Stimulated activated naive CD4-positive, alpha-beta T cell treated with Interleukin-2 at 50 U/mL for 16 hours (primary cell): ENCODE measurements at places on chromosomes 12 and 14.
A peak's percentile ranks its signal among the peaks of the same experiment; 100 is the strongest.

GRCh38 chr12:113359133-113359938, 949 bp downstream of the PLBD2 start:
- DNase-seq = no peak

- no peak for DNase-seq
Observed at GRCh38 chr14:27553790-27554189, 956.0 kb upstream of the NOVA1 start.

DNA sequence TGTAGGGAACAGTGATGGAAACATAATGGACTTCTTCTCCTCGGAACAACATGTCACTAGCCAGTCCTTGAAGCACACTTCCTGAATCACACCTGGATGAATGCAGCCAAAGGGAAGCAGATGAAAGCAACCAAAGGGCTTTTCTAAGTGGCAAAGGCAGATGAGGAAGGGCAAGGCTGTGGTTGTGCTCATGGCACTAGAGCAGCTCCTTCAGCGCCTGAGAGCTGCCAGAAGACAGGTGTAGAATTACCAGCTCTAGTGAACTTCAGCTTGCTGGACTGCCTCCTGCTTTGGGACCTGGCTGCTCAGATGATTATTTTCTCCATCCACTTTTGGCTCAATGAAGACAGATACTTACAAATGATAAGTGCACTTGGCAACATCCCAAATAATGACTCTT, 1372.1 kb upstream of the SEL1L start:
- no peak for DNase-seq

GRCh38 chr12:131830335-131830913, 2.2 kb downstream of the MMP17 start:
- DNase-seq = no peak

DNA sequence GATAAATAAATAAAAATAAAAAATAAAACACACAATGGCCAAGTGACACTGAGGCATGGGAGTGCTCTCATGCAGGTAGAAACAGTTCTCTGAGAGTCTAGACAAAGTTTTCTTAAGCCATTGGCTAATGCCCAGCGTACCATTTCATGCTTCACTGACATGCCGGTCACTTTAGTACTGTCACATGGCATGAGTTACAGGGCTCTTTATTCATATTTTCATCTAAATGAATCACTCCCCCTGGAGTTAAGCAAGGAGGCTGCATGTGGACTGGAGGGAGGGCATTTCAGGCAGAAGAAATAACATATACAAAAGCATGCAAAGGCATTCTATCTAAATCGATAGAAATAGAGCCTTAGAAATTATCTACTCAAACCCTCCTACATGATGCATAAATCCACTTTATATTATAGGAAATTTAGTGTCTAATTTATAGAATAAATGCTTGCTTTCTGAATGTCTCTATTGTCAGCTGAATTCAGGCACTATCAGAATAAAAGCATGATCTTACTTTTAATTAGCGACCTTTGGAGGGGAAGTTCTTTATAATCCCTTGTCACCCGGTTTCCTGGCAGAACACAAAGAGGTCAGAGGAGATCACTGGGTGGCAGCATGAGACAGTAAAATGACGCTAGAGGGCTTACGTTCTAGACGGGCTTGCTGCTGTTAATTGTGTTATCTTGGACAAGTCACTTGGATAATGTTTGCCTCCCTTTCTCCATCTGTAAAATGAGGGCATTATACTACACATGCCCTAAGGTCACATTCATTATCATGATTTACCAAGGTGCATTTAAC, 17.5 kb downstream of the DYRK4 start:
- DNase-seq = no peak

- no peak for DNase-seq
Observed at GRCh38 chr12:96466939-96467751, 22.2 kb upstream of the CFAP54 start.

DNA sequence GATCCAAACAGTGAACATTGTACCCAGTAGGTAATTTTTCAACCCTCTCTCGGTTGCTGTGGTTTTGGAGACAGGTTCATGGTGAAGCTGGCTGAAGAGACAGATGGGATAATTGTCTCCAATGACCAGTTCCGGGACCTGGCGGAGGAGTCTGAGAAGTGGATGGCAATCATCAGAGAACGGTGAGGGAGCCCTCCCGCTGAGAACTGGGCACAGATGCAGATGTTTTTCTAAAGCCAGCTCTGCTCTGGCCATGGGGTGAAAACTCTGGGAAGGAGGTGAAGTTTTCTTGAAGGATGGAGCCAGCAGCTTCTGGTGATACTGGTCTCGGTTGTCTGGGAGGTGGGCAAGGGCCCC, 6.2 kb downstream of the KHNYN start:
- DNase-seq = no peak

GRCh38 chr12:89845767-89846166, 137.1 kb upstream of the ATP2B1 start:
- DNase-seq = no peak

GRCh38 chr14:105173901-105174894, 5.6 kb upstream of the JAG2 start:
- peak; percentile 27 for DNase-seq

DNA sequence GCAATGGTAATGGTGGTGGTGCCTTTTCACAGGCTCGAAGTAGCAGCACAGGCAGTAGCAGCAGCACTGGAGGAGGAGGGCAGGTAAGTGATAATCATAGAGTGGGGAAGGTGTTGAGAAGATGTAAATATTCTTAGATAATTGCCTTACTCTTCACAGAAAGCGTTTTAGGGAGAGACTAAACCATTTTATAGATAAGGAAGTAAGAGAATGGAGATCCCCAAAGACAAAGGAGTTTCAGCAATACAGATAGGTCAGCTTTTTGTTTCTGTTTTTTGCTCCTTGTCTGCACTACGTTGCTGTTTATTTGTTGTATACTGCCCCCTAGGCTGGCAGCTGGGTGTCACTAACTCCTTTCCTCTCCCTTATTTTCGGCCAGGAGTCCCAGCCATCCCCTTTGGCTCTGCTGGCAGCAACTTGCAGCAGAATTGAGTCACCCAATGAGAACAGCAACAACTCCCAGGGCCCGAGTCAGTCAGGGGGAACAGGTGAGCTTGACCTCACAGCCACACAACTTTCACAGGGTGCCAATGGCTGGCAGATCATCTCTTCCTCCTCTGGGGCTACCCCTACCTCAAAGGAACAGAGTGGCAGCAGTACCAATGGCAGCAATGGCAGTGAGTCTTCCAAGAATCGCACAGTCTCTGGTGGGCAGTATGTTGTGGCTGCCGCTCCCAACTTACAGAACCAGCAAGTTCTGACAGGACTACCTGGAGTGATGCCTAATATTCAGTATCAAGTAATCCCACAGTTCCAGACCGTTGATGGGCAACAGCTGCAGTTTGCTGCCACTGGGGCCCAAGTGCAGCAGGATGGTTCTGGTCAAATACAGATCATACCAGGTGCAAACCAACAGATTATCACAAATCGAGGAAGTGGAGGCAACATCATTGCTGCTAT, 2.0 kb downstream of the SP1 start:
- no peak for DNase-seq

- DNase-seq = no peak
Observed at GRCh38 chr14:22084393-22085281, 411.0 kb upstream of the OR4E1 start.

GRCh38 chr12:33605757-33606156, 166.1 kb upstream of the SYT10 start:
- DNase-seq = no peak

DNA sequence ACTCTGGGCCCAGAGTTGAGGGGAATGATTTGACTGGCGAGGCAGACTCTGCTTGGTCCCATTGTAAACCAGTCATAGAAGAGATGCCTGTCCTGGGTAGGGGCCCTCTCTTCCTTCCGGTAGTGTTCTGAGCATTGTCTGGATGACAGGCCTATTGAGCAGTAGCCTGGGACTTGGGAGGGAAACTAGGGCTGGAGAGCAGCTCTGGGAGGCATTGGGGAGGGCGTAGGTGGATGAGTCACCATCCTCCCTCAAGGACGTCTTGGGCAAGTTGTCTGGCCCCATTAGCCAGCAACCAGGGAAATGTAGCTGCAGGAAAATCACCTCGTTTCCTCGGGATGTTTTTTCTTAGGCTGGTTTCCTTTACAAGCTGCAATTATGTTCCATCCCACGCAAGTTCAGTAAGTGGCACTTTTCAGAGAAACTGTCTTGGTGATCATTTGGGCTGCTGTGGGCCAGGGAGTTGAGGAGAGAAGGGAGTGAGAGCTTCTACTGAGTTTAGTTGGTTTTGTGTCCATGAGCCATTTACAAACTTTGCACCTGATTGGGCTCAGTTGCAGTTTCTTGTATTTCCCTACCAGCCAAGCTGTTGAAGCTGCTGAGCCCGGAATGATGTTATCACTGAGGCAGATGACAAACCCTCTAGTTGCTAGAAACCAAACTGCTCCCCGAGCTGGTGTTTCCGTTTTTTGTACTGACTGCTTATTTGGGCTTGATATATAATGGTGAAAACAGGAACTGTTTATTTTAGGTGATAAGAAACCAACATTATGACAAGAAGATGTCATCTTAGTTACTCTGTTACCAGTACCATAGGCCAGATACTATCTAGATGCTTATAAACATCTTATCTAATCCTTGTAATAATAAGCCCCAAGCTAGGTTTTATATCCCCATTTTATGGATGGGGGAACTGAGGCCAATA, 147.6 kb downstream of the CHST11 start:
- DNase-seq = peak; percentile 42

DNA sequence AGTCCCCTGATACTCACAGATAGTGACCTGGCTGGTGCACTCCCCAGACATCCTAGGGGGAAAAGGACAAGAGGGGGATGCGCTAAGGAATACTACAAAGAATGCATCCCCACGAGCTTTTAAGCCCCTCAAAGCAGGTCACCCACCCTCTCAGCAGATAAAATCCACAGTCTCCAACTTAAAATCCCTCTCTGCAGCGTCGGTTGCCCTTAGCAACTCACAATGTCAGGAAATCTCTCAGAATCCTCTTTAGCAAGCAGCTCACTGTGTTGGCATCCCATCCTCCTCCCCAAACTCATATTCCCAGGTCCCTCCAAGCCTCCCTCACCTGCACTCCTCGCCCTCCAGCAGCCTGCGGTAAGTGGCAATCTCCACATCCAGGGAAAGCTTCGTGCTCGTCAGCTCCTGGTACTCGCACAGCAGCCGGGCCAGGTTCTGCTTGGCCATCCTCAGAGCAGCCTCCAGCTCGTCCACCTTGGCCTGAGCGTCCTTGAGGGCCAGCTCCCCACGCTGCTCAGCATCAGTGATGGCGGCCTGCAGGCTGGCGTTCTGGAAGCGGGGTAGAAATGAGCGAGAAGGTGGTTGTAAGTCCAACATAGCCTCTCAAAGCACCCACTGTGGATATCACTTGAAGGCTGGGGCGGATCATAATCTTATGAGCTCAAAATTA, 5.5 kb upstream of the KRT79 start:
- DNase-seq = no peak

DNA sequence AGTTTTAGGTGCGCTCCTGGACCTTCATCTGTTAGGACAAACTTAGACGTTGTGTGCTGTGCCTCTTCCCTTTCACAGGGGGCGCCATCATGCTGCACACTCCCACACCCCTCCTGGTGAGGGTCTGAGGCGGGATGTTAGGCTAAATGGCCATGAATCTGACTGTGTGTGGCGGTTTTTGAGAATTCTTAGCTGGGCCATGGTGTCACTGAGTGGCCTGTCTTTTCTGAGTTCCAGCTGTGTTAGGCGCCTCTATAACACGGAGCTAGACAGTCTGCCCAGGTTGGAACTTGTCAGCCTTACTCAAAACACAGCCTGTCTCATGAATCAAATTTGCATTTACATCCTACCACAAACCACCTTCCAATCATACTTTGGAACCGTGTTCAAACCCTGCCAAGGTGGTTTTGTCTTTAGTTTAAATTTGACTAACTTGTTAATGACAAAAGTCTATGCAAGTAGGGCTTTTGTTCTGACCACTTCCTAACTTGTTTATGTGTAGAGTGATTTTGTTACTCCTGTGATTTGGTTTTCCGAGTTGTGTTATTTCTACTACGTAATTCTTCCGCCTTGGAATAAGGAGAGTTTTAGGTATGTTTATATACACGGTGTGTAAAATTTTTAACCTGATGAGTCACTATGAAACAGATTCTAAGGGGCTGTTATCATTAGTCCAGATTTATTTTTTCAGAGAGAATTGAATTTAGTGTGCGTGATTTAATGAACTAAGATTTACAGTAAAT, 19.6 kb downstream of the ACVR1B start:
- DNase-seq = peak; percentile 49

DNA sequence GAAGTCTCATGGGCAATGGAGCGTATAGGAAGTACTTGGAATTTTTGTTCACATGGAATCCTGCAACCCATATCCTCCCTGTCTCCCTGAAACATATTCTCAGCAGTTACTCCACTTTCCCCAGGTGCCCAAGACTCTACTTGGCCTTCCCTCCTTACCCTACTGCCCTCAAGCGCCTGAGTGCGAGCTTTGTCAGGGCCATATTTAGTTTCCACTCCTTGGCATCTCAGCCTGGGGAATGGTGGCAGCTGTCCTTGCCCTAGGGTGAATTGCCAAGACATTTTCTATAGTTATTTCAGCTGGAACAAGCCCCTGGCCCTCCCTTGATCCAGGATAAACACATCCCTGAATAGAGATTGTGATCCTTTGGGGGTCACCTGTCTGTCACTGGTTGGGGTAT, 569.3 kb upstream of the LRFN5 start:
- no peak for DNase-seq

DNA sequence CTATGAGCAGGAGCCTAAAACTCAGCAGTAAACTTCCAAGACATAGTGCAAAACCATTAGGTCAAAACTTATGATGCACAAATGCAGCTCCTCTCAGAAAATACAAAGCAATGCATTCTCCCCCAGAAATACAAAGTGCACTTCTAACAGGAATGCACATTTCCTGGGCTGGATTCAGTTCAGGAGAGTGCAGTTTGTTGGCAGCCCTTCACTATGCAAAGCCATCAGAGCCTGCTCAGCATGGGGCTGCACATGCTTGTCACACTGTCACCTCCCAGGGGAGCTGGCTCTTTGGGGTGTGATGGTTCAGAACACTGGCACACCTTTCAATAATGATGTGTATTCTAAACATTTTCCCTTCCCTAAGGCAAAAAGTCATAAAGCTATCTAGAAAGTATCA, 110.4 kb downstream of the KCNK10 start:
- no peak for DNase-seq

DNA sequence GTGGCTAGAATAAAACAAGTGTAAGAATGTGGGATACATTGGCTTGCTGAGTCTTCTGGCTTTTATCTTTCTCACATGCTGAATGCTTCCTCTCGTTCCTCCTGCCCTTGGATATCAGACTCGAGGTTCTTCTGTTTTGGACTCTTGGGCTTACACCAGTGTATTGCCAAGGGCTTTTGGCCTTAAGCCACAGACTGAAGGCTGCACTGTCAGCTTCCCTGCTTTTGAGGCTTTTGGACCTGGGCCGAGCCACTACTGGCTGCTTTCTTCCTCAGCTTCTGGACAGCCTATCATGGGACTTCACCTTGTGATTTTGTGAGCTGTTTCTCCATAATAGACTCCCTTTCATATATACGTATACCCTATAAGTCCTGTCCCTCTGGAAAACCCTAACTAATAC, 300.9 kb upstream of the STXBP6 start:
- DNase-seq = no peak

- no peak for DNase-seq
Observed at GRCh38 chr12:6753772-6754356, 923 bp upstream of the MLF2 start.
